ENCODE measurements at places on chromosomes 3 and 15. TPM values are rescaled to one million over a fixed set of nuclear protein-coding genes. Genes with fewer than 3 reads are reported as not detected.

RTP3 gene
- total RNA-seq, result not detected

DNA sequence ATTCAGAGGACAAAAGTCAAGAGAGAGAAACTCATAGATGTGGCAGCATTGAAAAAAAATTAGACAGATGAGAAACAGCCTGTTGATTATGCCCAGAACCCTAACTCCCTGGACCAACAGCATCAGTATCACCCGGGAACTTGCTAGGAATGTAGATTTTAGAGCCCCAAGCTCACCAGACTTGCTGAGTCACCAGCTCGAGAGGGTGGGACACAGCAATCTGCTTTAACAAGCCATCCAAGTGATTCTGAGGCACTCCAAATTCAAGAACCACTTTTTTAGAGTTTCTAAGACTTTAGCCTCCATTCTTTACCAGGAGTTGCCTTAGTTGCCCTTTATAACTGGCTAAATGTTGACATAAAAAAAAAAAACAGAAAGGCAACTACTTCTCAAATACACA, 70.9 kb downstream of the CGGBP1 start:
- DNase-seq, result no peak

GRCh38 chr3:169694117-169694516, 30.6 kb upstream of the MECOM start:
- no peak for DNase-seq

- DNase-seq, result no peak
These were observed 7.4 kb downstream of the APPL1 start for GRCh38 chr3:57234613-57235575.

BSN gene
- total RNA-seq, result 0.48 TPM

TJP1 gene
- total RNA-seq, result 149 TPM

DNA sequence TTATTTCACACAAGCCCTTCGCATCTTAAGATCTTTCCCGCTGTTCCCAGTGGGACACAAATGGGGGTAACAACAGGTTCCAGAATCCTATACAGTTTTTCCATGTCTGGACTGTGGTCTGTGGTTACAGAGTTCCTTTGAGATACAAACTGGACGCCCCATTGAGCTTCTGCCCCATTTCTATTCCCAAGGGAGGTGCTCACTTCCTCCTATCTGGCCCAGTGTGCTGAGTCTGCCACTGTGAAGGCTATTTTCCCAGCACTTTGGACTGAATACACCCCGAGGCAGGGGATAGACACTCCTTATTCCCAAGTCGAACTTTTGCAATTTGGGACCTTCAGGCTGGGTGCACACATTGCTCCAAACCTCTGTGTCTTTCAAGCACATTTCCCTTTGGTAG, 44.0 kb downstream of the MESD start:
- DNase-seq, result no peak

DNA sequence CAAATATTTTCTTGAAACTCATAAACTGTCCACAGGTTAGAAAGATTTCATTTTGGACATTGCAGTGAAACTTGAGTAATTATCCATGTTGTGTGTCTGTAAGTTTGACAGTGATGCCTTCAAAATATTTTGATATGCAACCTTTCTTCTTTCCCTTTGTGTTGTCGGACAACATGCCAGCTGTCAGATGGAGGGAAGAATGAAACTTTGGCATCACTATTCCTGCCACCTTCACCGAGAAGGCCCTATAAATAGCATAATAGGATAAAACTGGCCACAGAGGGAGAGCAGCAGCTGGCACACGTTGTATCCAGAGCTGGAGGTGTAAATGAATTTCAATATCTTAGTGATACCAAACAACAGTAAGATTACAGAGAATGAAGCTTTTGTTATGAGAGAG, 436.7 kb upstream of the CFAP20DC start:
- DNase-seq, result no peak

GRCh38 chr3:15443826-15444524, 16.6 kb downstream of the EAF1 start:
- DNase-seq, result no peak

GRCh38 chr15:27762471-27762870, 336.6 kb downstream of the OCA2 start:
- no peak for DNase-seq

DNA sequence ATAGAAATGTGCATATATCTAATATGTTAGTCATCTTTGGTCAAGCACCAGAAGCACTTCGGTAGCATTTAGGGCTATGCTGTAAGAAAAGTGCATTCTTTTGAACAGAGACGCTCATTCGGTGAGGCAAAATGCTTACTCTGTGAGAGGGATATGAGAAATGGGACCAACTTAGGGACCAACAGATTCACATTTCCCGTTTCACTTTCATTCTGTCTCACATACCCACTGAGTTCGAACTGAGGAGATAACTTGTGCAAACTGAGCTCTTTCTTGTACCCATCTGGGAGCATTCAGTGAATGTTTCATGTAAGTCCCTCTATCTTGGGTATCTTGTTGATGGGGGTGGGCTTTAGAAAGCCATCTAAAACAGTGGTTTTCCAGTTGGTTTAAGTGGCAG, 135.3 kb downstream of the FEZF2 start:
- DNase-seq, result no peak

MORC1 gene
- total RNA-seq, result 0.90 TPM

DNA sequence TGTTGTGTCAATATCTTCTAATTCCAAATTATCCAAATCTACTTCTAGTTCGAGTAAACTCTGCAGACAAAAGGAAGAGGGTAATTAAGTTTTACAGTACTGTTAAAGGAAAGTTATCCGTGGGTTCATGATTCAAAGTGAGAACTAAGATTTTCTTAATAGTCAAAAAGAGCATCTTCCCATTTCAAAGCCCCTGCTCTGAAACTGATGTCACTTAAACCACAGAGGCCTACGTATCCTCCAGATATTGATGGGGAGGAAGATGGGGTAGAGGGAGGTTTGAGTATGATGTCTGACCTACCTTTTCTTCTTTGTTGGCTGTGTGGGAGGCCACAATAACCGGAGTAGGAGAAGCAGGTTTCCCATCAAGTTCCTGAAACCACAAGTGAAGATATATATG, 14.1 kb downstream of the MRPS22 start:
- no peak for DNase-seq
